ENCODE measurements at places on chromosomes 3 and 15.

GRCh38 chr3:98630416-98630815 is 37.0 kb upstream of the CPOX start:
- no peak for DNase-seq

GRCh38 chr15:23436421-23436820 is 10.6 kb downstream of the GOLGA6L2 start:
- DNase-seq: no peak

- no peak for DNase-seq
These were observed 162.5 kb upstream of the BFSP2 start for GRCh38 chr3:133237380-133237779.

DNA sequence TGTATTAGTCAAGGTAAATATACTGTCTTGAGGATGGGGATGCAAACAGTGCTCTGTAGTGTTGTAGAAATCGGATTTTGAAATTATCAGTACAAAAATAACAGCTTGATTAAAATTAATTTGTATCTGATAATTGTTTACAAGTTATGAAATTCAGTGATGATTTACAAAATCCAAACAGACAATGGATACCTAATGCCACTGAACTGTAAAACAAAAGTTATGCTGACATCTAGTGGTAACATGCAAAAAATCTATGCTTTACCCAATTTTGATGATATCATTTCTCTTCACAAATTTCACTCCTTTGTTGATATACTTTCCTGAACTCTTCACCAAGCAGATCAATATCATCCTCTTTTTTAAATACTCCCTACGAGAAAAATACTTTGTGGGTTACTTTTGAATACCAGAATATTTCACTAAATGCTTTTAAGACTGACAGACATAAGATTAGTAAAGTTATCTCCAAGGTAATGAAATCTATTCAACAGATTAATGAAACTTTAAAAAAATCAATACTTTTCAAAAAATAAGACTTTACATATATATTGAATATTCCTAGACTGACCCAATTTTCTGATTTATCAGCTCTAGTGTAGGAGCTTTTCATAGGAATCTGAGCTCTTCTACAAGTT is 36.0 kb downstream of the MNS1 start:
- peak; percentile 32 for DNase-seq

DNA sequence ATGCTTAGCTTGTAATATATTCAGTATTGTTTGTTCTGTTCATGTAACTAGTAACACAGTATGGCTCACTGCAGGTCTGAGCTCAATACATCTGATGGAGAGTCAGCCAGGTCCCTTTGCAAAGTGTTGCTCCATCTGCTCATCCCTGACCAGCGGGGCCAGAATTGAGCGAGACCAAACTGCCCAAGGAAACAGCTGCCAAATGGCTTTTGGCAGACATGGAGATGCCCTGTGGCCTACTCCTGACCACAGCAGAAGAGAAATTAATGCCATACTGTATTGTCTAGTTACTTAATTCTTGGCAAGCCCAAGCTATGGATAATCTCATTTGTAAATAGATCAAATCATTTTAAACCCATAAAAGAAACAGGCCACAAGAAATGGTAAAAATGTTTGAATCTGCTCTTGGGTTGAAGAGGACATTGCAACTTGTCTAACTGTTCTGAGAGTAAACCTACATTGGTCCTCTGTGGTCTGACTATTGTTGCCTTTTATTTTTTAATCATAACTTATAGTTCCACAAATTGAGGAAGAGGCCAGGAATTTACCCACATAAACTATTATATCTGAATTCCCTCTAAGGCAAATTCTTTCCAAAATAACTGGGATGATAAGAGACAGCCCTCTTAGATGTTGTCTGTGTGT is 209.5 kb downstream of the EBLN2 start:
- DNase-seq: no peak

DNA sequence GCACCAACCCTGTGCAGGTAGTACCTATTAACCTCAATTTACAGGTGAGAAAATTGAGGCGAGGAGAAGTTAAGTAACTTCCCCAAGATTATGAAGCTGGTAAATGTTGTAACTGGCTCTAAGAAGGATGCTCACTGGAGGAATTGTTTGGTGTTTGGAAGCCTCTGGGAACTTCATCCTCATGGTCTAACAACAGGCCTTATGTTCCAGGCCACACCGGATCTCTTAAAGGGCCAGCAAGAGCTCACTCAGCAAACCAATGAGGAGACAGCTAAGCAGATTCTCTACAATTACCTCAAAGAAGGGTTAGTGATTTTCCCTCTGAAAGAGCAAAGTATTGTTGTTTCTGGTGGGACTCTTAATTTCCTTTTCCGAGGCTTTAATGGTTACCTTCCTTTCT is 63.9 kb downstream of the CGNL1 start:
- DNase-seq: no peak

- DNase-seq: no peak
These were observed 185.2 kb downstream of the UACA start for GRCh38 chr15:70578196-70578595.

- no peak for DNase-seq
These were observed 156.9 kb upstream of the RASGRP1 start for GRCh38 chr15:38721568-38721945.

GRCh38 chr15:70826634-70827033 is 27.3 kb downstream of the LARP6 start:
- peak; percentile 27 for DNase-seq

DNA sequence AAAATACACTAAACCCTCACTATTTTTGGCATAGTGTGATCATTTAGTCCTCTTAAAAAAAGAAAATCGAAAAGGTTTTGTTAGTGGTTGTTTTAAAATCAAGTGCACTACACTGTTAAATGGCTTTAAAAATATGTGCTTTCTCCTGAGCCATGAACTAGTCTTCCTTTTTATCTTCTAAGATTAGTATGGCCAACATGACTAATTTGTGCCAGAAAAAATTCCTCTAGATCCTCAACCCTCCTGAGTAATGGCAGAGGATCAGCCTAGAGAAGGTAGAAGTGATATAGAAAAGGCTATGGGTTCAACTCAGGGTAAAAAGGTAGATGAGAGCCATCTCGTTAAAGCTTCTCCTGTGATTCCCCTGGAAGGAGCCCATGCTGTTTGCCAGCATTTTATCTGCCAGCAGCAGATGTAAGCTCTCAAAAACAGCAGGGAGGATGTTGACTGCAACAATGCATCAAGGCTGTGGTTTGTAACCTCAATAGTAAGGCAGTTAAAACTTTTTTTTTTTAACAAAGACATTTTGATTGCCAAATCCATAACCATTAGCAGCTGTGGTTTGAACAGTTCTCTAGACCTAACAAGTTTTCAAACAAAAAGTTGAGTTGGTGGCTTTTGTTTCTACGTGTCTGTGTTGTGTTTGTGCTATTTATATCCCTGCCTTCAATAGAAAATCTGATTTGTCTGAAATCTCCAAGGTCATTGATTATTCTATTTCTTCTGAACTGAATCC is 30.2 kb upstream of the ZNF609 start:
- no peak for DNase-seq

GRCh38 chr3:135454890-135455289 is 510.6 kb upstream of the PPP2R3A start:
- no peak for DNase-seq

DNA sequence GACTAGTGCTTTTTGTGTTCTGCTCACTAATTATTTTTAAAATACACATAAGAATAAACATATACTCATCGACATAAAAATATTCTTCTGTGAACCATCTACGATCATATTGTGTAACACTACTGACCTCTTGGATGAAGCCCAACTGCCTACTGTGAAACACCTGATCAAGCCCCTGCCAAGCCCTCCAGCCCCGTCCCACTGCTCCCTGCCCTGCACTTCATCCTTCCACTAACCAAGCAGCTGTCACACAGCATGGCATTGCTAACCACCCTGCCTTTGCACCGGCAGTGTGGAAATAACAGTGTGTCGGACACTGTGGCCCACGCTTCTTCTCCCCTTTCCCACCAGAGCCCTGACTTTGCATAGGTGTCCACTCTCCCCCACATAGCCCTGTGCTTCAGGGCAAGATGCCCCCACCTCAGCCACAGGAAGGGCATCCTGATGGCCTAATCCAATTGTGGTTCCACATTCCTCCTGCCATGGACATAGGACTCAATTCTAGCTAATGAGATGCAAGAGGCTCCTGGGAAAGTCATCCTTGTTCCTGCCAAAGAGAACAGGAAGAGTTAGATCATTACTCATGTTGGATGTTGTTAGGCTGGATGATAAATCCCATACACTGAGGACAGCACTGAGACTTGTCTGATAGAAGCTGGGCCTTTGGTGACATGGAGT is 35.0 kb upstream of the ARID3B start:
- DNase-seq: no peak

- no peak for DNase-seq
These were observed 44.5 kb upstream of the MYO5C start for GRCh38 chr15:52340093-52340492.

DNA sequence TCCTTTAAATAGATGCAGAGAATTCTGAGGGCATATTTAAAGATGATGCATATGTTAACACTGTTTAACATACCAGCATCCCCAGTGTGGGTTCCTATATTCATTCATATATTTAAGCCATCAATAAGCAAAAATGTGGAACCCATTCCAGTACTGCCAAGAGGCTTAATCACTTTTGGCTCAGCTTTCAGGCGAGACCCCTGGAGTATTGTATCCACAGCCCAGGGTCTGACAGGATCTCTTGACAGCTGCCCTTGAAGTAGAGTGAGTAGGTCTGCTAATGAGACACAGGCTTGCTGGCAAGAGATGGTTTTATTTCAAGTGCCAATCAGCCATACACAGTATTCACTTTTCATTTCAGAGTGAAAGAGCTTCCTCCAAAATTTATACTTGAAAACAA is 367.3 kb downstream of the OCA2 start:
- DNase-seq: no peak

- no peak for DNase-seq
These were observed 57.2 kb downstream of the DLG1 start for GRCh38 chr3:197241173-197241572.

DNA sequence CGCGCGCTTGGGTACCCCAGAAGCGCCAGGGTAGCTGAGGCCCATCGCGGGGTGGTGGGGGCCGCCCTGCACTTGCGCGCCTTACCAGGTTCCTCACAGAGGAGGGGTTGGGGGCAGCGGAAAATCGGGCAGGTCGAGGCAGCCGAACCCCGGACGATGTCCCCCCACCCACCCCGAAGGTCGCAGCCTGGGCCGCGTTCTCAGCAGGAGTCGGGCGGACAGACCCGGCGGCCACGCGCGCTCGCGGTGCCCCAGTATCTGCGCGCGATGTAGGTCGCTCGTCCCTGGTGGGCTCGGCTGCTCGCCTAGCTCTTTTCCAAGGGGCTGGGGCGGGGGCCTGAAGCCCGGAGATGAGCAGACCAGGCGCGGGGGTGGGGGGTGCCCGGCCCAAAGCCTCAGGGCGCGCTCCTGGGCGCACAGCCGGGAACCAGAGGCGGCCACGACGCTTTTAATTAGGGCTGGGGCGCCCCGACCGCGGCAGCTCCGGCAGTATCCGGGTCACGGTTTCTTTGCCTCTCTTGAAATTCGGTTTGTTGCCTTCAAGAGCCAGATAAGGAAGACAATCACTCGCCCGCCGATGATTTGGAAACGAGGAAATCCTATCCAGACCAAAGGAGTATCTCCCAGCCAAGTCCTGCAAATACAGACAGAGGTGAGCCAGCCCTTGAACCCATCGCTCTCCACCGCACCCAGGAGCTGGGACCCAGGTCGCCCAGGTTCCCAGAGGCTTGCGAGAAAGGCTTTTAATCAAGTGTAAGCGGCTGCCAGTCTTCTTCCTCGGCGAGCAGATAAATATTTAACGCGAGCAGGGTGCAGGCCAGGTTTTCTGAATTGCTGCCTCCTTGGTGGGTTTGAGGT is 4.6 kb downstream of the SKOR1 start:
- DNase-seq: no peak

GRCh38 chr3:56667973-56668579 is 15.0 kb downstream of the TASOR start:
- DNase-seq: no peak

GRCh38 chr3:35597490-35597889 is 41.8 kb upstream of the ARPP21 start:
- no peak for DNase-seq

DNA sequence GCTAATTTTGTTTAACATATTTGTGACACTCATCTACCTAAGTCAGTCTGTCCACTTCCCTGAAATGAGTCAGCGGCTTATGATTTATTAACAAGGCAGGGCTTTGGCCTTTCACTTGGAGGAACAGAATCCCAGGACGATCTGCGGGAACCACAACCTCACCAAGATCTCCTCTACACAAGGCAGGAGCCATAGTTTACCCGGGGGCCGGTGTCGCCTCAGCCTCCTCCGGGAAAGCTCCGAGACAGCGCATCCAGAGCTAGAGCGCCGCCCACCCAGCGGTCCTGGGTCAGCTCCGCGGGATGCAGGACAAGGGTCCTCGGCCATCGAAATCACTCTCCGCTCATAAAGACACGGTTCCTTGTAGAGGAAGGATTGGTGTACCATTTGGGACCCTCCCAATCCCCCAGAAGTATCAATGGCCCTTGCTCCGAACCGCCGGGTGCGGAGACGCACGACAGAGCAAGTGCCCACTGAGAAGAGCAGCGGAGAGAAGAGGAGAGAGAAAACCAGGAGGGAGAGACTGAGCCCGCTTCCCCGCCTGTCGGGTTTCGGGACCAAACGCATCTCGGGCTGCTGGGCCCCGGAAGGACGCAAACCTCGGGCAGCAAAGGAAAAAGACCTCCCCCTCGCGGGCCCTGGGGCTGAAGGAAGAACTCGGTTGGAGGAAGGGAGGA is 13.1 kb upstream of the ALCAM start:
- no peak for DNase-seq

- DNase-seq: no peak
These were observed 27.9 kb downstream of the AKAP13 start for GRCh38 chr15:85408270-85408746.

- DNase-seq: no peak
These were observed 36.6 kb downstream of the CD86 start for GRCh38 chr3:122091602-122092295.

DNA sequence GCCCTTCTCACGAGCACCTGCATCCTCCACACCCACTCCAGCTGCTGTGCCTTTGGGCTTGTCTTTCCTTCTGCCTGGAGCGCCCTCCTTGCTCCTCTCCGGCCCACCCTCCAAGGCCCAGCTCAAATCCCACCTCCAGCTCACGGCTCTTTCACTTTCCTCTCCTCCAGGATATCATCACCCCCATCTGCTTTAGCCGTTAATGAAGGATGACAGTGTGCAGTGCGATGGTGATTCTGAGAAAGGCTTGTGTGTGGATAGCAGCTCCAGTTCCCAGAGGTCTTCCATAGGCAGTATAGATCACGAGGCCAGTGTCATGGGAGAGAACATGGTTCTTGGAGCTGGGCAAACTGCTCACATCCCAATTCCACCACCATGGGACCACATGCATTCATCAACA is 237.4 kb downstream of the TLE3 start:
- no peak for DNase-seq

GRCh38 chr3:128521715-128522114 is 28.7 kb upstream of the GATA2 start:
- DNase-seq: no peak

DNA sequence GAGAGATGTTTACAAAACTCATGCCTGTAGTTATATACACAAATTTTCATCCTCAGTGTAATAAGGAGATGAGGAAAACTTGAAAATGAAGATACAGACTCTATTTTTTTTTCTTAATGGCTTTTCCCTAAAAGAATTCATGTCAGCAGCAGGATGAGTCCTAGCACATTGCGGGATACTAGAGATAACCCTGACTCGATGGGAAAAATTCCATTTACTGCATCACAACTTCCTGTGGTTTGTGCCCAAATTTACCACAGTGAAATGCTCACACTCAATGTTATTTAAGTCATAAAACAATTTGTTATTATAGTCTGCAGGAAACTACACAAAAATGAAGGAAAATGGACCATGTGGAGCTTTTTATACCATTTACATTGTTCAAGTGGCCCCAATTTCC is 581.9 kb upstream of the ZNF717 start:
- DNase-seq: no peak

All from HepG2 (cell line).